HS-27A (cell line): ENCODE measurements at places on chromosomes 3 and 15.

DNA sequence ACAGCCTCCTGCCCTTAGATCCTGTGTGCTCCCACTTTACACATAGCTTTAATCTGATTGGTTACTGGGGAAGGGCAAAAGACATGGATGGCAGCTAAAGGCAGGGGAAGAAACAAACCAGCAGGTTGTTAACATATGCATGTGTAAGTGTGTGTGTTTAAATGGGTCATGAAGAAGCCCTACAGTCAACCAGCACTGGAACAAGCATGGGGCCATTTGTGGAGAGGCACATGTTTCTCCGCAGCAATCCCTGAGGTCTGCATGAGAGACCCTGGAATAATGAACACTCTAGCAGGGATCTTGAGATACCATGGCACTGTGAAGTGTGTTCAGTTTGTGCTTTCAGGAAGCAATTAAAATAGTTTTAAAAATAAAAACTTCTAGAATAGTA, 6.0 kb downstream of the KLF13 start:
- DNase-seq, result no peak

DNA sequence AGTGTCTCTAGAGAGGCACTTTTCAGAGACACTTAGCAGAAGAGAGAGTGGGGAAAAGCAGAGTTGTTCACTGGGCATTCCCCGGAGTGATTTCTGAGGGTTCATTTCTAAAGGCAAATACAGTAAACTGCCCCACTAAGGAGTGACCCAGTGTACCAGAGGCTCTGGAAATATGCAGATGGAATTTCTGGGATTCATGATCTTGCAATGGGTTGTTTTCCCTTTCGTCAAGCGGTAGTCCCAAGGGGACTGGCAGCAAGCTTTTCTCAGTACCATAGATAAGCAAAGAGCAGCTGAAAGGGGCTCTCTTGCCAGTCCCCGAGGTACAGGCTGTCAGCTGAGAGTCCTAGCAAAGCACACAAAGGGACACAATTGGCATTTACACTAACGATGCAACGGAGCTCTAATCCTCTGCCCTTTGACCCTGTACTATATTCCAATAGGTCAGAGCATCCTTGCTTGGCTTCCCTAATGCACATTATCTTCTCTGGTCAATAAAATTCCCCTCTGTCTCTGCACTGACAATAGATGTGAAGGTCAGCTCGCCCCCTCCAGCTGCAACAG, 155.6 kb downstream of the SEMA6D start:
- no peak for DNase-seq

- peak; percentile 97 for DNase-seq
These were observed 18.1 kb downstream of the CSPG4 start for GRCh38 chr15:75694241-75695182.

DNA sequence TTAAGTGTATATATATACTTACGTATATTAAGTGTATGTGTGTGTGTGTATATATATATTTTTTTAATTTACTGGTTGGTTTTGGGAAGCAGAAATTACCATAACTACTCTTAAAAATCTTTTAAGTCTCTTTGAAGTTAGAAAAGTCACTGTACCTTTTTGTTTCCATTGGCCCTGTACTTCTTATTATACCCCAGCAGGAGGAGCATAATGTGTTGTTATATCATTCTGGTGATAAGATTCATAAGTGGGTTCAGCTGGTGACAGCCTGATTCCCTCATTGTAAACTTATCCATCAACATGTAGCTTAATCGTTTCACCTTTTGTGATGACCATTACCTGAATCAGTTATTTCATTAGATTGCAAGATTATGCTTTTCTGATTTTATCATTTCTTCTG, 30.8 kb downstream of the MLH1 start:
- no peak for DNase-seq

DNA sequence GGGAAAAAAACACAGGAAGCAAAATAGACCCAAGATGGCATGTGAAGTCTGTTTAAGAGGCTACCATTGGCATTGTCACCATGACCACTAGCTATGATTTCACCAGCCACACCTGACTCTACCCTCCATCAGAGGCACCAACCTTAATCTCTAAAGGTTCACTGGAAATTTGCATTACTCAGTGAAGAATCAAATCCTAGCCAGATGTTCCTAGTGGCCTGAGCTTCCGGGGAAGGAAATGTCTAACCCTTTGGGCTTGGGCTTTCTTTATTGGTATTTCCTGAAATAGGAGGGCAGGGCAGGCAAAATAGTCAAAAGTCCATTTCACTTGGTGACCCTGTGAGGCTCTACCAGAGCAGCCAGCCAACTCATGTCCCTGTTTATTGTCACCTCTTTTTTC, 110.9 kb upstream of the PHLDB2 start:
- DNase-seq, result no peak

DNA sequence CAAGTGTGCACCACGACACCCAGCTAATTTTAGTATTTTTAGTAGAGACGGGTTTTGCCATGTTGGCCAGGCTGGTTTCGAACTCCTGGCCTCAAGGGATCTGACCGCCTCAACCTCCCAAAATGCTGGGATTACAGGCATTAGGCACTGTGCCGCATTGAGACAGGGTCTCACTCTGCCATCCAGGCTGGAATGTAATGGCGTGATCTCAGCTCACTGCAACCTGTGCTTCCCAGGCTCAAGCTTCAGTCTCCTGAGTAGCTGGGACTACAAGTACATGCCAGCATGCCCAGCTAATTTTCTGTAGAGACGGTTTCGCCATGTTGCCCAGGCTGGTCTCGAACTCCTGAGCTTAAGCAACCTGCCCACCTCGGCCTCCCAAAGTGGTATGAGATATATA, 51.6 kb downstream of the ACAD9 start:
- no peak for DNase-seq

GRCh38 chr3:98449606-98450193, 13.3 kb upstream of the OR5K1 start:
- no peak for DNase-seq
